Activated T-helper 17 cell treated with anti-CD3 and anti-CD28 coated beads, Interleukin-2, amount 50 U/mL, for 72 hours (primary cell): ENCODE measurements at places on chromosomes 1 and 21. TPM values are rescaled to one million over a fixed set of nuclear protein-coding genes. Genes with fewer than 3 reads are reported as not detected.

Gene KCNN3
- total RNA-seq, result 0.11 TPM

Gene PDE9A
- 6.9 TPM for total RNA-seq

Gene ACBD3
- 23.9 TPM for total RNA-seq

Gene RORC
- 55.2 TPM for total RNA-seq

Gene PLA2G2C
- total RNA-seq, result 0.26 TPM

Gene CACNA1S
- not detected for total RNA-seq

Gene CLSTN1
- 41.7 TPM for total RNA-seq

Gene KCNT2
- total RNA-seq, result 0.48 TPM

Gene RBM8A
- 222 TPM for total RNA-seq

Gene OR2M3
- total RNA-seq, result not detected

Gene GJA5
- not detected for total RNA-seq

Gene GSTM5
- not detected for total RNA-seq

Gene PTGER3
- total RNA-seq, result not detected

Gene TLCD4
- 0.48 TPM for total RNA-seq
